Dermis microvascular lymphatic vessel endothelial cell (primary cell): ENCODE measurements at places on chromosomes 4 and X. TPM values are rescaled to one million over a fixed set of nuclear protein-coding genes. Genes with fewer than 3 reads are reported as not detected.

TMEM35A gene
- 1.9 TPM in 2 replicates for total RNA-seq

DNA sequence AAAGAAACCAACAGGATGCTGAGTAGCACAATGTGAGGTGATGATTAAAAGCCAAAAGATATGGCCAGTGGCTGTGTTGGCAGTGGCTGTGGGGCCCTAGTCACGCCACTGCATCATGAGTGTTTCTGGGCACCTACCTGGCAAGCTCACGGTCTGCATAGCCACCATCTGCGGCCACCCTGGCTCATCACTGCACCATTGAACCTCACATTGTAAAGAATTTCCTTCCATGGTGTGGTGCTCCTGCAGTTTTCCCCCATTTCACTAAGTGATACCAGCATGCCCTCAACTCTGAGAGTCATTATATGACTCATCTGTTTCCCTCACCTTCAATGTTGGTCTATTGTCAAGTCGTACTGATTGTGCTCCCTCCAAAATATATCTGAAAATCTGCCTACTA lies 45.5 kb upstream of the CLNK start:
- no peak for DNase-seq

DNA sequence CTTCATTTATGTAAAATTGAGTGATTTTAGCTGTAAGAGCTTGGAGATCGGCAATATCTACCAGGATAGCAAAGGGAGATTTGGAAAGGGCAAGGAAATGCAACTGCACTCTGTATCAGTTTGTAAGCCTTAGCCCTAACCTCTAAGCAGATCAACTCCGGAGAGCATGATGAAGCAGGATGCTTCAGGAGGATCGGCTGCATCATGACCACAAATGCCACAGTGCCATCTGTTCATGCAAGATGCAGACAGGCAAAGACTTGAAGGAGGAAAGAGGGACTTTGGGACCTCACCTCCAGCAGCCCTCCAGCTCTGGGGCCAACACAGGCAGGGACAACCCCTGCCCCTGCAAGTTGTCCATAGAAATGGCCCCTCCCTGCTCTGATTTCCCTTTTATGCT lies 377.6 kb upstream of the GATB start:
- no peak for DNase-seq

DNA sequence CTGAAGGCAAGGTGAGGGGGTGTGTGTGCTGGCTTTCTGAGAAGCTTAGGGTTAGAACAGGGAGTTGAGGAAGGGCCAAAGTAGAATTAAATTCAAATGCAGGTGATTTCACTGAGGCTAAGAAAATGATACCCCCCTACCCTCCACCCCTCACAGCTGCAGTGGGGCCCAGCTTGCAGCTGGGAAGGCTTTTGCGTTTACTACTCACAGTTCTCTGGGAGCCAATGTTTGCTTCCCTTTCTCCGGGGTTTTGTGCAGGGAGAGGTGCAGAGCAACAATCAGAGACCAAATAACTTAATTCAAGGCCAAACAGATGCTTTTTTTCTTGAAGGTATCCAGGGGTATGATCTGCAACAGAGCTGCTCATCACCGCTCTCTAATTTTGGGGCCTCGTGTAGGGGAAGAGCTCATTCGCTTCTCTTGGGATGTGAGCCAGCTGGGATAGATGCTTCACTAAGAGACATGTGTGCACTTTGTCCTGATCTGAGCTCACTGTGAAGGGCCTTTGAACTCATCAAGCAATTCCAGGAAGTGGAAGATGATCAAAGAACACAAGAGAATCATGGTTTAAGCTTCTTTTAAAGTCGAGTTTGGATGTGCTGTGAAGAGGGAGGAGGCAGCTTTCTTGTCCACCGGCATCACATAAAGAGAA lies 122.7 kb upstream of the C1GALT1C1 start:
- DNase-seq: no peak

DNA sequence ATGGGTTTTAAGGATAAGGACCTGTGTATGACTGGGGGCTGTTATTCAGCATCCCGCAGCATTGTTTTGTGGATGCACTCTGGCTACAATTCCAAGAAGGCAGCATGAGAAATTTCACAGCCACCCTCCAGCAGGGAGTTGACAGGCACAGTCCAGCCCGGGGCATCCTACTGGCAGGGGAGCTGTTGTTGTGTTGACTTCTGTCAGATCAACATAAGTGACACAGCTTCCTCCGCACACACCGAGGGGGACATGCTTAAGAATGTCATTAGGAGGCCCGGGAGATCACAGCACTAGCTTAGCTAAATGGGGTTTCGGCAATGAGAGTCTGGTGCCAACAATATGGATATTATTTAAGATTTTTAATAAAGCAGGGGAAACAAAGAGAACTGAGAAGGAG lies 326.5 kb downstream of the ASMT start:
- DNase-seq: no peak

GRID2 gene
- not detected in 2 replicates for total RNA-seq

MTNR1A gene
- total RNA-seq: not detected in 2 replicates

DNA sequence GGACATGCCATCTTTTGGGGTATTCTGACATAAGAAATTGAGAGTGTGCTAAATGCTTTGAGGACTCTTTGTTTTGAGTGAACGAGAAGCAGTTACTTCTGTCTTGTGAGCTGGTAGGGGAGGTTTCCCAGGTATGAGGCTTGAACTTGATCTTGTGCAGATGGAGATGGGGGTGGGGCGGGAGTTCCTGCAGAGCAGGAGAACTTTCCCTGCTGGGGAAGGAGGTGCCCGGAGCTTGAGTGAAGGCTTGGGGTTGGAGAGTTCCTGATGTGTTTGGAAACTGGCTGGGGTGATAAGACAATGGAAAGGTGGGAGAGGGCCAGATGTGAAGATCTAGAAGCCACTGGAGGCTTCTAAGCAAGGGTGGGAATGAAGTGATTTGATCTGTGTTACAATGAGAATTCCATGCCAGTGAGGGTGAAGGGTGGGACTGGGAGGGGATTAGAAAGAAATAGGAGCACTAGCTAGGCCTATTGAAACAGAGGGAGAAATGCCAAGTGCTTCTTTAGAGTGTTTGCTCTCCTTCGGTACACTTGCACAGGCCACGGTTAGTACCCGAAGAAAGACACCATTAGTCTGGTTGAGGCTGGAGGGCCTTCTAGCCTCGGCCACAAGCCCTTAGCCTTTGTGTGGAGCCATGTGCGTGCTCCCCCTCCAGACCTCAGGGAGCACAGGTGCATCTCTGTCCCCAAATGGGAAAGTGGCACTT lies 103.5 kb upstream of the STOX2 start:
- no peak for DNase-seq

LRCH2 gene
- 7.6 and 10.6 TPM in 2 replicates for total RNA-seq

- DNase-seq: no peak
Measured at GRCh38 chr4:181006499-181007260, 1236.5 kb upstream of the TENM3 start.

DNA sequence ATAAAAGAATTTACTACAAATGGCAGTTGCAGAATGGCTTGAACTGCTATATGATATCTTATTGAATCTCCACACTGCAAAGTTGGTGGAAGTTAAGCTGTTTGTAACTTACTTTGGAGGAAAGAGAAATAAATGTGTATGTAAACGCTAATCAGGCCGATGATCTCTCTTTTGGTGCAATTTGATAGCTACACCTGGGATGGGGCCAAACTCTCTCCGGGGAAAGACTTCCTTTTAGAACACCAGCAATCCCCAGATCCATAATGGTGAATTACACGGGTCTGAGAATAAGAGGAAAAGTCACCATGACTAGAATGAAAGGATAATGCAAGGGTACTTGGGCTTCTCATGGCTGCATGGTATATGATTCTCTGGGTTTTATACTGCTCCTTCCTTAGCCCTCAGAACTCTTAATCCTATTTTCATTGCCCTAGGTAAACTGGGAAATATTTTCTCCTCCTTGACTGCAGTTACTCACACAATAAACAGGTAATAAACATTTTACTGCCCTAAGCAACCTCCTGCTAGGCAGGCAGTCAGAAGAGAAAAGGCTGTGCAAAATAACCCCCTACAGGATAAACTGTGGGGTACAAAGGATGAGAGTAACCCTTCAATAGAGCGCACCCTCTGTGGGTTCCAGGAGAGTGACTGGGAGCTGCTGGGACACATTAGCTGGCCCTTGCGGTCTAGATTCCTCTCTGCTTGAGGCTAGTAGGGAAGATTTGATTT lies 109.3 kb downstream of the MGST2 start:
- DNase-seq: no peak

IL13RA2 gene
- total RNA-seq: 0.13 and 1.0 TPM in 2 replicates

GRCh38 chrX:41600291-41600690 lies 88.5 kb upstream of the GPR34 start:
- DNase-seq: no peak

DNA sequence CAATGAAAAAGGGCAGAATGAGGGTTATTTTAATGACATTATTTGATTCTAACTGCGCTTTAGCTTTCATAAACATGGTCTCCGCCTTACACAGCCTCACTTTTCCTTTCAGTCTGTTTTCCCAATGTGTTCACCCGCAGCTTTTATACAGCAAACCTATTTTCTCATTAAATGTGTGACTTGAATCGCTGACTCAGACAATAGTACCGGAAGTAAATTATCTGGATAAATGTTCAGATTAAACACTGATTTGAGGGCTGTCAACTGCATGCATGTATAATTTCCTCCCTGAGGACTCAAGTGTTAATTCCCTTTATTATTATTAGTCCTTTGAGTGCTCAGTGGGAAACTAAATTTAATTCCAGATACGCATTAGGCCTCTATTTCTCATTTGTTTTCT lies 117.3 kb downstream of the FAM133A start:
- DNase-seq: no peak

DNA sequence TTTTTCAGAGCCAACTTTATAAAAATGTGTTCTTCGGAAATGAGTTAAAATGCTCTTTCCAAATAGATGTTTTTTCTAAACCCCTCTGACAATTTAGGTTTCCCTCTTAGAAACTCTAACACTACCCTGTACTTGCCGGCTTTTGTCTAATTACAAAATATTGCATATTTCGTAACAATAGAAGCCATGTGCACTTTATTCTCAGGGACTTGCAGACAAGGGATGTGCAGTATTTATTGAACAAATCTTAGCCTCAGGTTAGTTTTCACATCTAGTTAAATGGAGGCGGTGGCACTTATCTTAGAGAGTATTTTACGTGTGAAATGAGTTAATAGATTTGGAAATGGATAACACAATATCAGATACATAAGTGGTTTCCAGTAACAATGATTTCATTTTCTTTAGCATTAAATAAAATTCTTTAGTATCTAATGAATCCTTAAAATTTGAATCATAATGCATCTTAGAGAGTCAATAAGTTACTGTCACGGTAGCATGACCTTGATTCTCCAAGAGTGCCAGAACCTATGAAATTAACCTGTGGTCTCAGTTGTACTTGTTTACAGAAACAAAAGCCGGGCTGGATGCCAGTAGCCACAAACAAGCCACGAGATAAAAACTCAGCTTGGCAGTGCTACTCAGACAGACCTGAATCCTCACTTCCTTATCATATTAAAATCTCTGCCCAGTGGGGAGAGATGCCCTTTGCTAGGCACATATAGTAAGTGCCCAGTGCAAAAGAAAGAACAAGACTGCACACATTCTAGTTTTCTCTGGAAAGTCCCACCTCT lies 772 bp upstream of the PABPC4L start:
- no peak for DNase-seq

ARR3 gene
- not detected in 2 replicates for total RNA-seq

GRCh38 chrX:5681159-5681558 lies 547.5 kb downstream of the NLGN4X start:
- DNase-seq: no peak

- DNase-seq: peak; percentile 12
Measured at GRCh38 chrX:94058728-94059382, 384.8 kb downstream of the FAM133A start.
